ENCODE measurements at places on chromosomes 13 and 19.

- no peak for DNase-seq
These were observed 45.0 kb downstream of the SLC15A1 start for GRCh38 chr13:98707281-98707999.

- no peak for DNase-seq
These were observed 45.8 kb downstream of the TNFSF13B start for GRCh38 chr13:108315273-108315672.

DNA sequence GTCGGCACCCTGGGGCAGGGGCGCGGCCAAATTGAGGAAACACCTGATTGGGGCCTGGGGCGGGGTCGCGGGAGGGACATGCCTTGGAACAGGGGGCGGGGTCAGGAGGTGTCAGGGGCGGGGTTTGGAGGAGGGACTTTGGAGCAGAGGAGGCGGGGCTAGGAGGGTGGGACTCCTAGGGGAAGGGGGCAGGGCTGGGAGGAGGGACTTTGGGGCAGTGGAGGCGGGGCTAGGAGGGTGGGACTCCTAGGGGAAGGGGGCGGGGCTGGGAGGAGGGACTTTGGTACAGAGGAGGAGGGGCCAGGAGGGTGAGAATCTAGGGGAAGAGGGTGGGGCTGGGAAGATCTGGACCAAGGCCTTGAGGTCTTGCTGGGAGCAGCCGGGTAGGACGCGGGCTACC is 21.9 kb downstream of the GRIN2D start:
- no peak for DNase-seq

DNA sequence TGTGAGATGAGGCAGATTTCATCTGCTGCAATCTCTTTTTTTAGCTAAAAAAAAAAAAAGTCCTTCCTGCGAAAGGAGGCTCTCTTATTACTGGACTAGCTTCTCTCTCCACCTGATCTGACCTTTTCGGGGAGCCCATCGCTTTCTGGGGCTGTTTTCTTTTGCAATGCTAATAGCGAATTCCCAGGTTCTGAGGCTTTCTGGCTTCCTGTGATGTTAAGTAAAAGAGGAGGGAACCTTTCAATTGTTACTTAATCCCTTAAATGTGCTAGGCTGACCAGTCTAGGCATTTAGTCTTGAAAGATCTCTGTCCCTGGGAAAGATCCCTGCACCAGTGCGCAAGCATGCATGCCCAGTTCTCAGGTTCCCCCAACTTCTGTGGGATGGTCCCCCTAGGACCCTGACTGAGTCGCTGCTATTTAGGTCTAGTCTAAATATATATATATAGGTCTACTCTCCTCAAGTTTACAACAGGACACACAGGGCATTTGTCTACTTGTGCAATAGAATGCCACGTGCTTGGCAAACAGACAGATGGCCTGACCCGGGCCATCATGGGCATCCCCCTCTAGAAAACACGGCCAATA is 224.7 kb downstream of the ZNF536 start:
- no peak for DNase-seq

- peak; percentile 35 for DNase-seq
These were observed 3.7 kb upstream of the TUBA3C start for GRCh38 chr13:19185086-19185864.

DNA sequence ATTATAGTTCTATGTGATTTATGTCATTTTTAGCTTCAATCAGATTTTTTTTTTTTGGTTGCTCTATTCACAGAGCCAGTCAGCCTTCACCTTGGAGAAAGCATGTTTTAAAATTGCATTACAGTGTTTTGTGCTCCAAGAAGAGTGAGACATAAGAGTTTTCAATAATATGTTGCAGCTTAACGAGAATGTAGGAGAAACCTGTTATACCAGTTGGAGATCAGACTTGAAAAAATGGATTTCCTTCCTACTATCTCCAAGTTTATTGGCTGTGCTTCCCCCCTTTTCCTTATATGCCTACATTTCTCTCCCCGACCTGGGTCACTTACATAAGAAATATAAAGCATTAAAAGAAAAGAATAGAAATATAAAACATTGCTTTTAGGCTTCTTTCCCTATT is 123.9 kb upstream of the ARGLU1 start:
- no peak for DNase-seq

- no peak for DNase-seq
These were observed 1.8 kb upstream of the ARRDC5 start for GRCh38 chr19:4904481-4904880.

DNA sequence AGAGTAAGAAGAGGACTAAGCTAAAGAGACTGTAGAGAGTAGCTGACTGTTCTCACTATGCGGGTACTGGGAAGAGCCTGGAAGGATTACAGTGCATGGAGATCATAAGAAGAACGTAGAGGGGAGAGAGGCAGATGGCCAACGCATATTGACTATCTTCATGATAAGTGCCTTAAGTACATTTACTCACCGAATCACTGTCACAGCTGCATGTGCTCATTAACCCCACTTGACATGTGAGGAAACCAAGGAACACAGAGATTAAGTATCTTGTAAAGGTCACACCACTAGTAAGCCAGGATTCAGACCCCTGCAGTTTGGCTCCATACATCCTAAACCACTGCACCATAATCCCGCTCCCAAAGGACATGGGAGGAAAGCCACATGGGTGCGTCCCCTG is 34.1 kb downstream of the SMAD9 start:
- DNase-seq, result no peak

GRCh38 chr13:108322206-108322824 is 52.8 kb downstream of the TNFSF13B start:
- DNase-seq, result no peak

- DNase-seq, result no peak
These were observed 121.4 kb downstream of the ENOX1 start for GRCh38 chr13:43665388-43665787.

GRCh38 chr19:37930416-37930815 is 23.4 kb downstream of the SIPA1L3 start:
- DNase-seq, result no peak

GRCh38 chr13:23806874-23807526 is 82.2 kb downstream of the MIPEP start:
- DNase-seq, result no peak

GRCh38 chr13:37486171-37486681 is 112.3 kb downstream of the POSTN start:
- no peak for DNase-seq

GRCh38 chr19:41328157-41328841 is 18.3 kb downstream of the CCDC97 start:
- no peak for DNase-seq

DNA sequence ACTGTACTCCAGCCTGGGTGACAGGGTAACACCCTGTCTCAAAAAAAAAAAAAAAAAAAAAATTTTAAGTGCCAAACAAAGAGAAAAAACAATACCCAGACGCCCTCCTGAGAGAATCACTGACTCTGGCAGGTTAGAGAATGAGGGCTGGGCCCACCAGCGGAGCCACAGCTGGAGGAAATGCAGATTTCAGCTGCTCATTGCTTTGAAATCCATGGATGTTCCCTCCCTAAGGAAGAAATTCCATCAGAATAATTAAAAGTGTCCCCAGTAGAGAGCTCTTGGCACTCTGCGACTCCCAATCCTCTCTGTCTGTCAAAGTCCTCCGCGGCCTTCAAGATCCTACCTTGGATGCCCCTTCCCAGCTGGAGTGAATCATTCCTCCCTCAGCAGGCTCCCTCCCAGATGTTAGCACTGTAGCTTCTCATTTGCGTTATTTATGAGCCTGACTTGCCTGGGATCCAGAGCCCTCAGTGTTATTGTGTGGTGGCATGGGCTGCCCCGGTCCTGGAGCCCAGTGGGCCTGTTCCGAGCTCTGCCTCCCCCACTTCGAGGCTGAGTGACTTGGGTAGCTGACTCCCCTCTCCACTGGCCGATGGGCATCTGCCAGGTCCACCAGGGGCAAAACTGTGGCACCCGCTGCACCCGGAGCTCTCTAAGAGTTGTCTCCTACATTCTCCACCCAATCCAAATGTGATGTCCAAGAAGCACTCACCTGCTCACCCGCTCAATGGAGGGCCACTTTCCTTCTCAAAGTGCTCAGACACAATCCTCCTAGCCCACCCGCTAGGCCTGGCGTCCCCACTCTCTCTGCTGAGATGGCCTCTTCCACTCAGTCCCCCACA is 47.0 kb downstream of the SERP2 start:
- peak; percentile 60 for DNase-seq

GRCh38 chr13:98746968-98747367 is 5.5 kb downstream of the SLC15A1 start:
- no peak for DNase-seq

DNA sequence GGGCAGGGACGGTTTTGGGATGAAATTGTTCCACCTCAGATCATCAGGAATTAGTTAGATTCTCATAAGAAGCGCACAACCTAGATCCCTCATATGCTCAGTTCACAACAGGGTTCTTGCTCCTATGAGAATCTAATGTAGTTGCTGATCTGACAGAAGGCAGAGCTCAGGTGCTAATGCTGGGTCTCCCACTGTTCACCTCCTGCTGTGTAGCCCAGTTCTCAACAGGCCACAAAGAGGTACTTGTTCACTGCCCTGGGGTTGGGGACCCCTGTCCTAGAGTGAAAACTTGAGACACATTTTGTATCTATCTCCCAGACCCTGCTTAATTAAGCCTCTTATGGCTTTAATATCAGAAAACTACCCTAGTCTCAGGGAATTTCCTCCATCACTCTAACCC is 966.0 kb downstream of the PCDH17 start:
- no peak for DNase-seq

- DNase-seq, result no peak
These were observed 2.5 kb downstream of the KLK10 start for GRCh38 chr19:51016798-51017683.

DNA sequence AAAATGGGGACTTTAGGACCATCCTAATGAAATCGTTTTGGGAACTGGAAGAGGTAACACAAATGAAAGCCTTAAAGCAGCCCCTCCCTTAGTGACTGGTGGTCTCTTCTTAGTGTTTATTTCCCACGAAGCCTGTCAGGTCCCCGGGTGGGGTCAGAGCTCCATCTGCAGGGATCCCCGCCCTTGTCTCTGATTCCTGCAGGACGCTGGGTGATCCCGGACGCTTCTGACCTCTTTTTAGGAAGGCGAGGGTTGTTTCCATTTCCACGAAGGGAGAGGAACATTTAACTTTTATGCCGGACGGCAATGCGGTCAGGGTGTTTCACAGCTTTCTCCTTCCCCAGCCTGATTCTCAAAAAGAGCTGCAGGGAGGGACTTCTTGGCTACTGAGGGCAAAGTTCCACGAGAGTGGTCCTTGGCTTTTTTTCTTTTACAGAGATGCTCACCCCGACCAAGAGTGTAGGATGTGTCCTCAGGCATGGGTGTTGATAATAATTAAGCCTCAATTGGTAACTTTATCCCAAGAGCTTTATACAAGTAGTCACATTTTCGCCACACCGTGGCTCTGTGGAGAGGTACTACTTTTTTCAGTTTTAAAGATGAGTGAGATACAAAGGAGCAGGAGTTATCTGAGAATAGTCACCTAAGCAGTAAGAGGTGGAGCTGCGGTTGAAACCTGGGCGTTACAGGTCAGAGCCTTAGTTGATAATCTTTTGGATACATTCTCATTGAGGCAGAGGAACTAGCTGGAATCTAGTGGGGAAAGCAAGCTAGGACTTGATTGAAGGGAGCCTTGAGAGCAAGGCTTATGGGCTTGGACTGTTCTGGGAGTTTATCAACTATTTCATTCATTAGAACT is 813 bp downstream of the ZNF284 start:
- no peak for DNase-seq

GRCh38 chr19:48413879-48414587 is 20.6 kb downstream of the GRIN2D start:
- no peak for DNase-seq

DNA sequence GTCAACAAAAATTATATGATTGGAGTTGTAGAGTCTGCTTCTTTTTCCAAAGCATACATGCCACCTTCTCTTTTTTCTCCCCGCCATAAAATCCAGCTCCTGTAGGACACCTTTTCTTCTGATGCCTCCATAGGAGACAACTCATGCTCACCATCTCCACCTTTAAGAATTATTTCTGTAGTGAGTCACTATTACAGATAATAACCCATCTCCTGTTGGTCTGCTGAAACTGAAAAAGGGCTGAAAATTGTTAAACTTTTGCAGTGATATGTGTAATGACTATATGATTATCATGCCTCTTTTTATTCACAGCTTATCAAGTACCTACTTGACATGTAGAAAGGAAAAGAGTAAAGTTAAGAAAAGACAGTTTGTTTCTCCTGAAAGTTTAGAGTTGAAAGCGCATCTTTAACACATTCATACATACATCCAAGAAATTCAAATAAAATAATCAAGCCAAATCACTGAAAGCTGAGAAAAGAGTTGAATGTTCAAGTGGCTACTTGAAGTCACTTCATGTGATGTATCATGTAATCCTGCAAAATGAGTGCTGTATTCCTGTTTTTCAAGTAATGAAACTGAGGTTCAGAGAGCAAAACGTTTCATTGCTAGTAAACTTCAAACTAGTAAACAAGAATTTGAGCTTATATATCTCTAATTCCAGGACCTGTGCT is 35.5 kb upstream of the LPAR6 start:
- no peak for DNase-seq

GRCh38 chr19:5624018-5624663 is 1.3 kb downstream of the SAFB start:
- no peak for DNase-seq

GRCh38 chr13:29878101-29878500 is 27.7 kb upstream of the UBL3 start:
- no peak for DNase-seq

- DNase-seq, result no peak
These were observed 5.2 kb upstream of the CEBPG start for GRCh38 chr19:33368074-33368864.

DNA sequence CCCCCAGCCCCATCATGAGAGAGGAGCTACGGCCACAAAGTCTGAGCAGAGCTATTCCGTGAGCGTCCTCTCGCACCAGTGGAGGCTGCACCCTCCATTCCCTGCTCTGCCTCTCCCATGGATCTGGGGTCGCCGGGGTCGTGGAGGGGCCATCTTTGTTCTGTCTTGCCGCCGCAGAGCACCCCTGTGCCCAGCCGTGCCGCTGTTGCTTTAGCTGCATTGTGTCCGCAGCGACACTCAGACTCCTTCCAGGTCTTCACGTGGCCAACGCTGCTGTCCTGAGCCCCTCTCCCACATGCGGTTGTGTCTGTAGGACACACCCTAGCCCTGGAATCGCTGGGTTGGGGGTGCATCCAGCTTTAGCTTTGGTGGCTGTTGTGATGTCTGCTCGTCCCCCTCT is 15.8 kb downstream of the YIPF2 start:
- no peak for DNase-seq

GRCh38 chr19:47418692-47419029 is 666 bp downstream of the MEIS3 start:
- DNase-seq, result no peak

DNA sequence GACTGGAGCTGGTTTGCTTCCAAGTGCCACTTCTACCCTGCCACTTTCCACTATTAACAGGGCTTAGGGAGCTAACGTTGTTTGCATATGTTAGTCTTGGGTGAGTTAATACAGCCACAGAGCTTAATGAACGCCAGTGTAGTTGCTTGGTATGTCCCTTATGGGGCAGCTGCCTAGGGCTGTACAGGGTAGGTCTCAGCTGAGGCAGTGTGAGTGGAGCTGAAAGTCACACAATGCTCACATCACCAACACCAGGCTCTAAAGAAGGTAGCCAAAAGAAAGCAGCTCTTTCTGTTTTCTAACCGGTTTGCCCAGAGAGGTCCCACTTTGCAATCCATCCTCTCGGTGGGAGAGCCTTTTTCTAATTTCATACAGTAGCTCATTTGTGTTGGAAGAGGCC is 186.2 kb downstream of the RGCC start:
- DNase-seq, result no peak

Data from coronary artery (tissue), 2 donors.